Stimulated activated CD8-positive, alpha-beta memory T cell treated with anti-CD3 and anti-CD28 coated beads, Interleukin-7, amount 100 ng/mL, for 1 hour (primary cell): ENCODE measurements at places on chromosomes 12 and 14.

- no peak for DNase-seq
Observed at GRCh38 chr14:68297876-68298468, 478.4 kb downstream of the RAD51B start.

GRCh38 chr14:63470962-63471793, 72.0 kb downstream of the PPP2R5E start:
- no peak for DNase-seq

- no peak for DNase-seq
Observed at GRCh38 chr12:50326590-50327284, 43.4 kb upstream of the LIMA1 start.

DNA sequence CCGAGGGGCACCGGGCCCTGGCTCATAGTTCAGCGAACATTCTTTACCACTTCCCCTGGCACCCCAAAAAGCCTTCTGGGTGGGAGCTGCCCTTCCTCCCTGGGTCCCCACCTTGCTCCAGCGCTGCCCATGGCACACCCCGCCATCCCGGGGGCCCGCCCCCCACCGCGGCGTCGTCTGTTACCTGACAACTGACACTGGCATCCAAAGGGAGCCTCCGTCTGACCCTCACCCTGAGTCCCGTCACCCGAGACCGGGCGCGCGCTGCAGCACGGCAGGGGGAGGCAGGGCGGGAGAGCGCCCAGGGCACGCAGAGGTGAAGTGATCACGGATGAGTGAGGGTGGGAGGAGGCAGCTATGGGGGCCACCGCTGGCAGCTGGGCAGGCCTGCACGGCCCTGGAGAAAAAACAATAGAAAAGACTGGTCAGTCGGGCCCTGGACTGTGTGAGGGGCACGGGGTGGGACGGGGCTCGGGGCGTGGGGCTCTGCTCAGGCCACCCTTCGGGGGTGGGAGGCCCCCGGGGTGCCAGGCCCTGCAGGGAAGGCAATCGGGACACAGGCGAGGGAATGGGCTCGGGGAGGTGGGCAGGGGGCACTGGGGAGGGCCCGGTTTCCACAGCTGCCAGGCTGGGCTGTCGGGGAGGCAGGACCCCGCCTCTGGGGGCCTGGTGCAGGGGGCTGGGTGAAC, 40.7 kb downstream of the BCL11B start:
- no peak for DNase-seq

DNA sequence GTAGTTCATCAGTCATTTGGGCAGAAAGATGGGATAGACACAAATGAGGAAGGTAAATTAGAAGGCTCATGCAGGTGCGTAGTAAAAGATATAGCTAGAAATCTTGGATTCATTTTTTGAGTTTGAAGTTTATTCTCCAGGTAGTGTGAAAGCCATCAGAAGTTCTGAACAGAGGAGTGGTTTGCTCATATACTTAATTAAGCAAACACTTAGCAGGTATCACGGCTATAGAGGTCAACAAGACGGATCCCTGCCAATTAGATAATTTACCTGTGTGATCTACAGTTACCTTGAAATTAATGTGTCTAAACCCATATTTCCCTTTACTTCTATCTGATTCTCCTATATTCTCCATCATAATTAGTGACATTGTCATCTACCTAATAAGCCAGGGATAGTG, 29.7 kb downstream of the PALS1 start:
- no peak for DNase-seq

DNA sequence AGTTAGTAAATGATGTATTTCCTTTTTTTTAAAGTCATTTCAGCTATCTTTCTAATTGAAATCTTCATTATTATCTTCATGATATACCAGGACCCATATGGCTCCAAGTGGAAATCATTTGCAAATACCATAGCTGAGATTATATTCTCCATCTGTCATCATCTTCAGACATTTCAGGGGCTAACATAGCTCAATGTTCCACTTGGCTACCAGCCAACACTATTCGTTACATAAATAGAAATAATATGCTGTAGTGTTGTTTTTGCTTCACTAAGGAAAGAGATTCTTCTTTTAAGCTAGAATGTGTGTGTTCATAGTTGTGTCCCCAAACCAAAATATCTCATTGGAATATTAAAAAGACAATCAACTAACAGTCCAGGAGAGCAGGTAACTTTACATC, 225.1 kb downstream of the DIO2 start:
- no peak for DNase-seq

DNA sequence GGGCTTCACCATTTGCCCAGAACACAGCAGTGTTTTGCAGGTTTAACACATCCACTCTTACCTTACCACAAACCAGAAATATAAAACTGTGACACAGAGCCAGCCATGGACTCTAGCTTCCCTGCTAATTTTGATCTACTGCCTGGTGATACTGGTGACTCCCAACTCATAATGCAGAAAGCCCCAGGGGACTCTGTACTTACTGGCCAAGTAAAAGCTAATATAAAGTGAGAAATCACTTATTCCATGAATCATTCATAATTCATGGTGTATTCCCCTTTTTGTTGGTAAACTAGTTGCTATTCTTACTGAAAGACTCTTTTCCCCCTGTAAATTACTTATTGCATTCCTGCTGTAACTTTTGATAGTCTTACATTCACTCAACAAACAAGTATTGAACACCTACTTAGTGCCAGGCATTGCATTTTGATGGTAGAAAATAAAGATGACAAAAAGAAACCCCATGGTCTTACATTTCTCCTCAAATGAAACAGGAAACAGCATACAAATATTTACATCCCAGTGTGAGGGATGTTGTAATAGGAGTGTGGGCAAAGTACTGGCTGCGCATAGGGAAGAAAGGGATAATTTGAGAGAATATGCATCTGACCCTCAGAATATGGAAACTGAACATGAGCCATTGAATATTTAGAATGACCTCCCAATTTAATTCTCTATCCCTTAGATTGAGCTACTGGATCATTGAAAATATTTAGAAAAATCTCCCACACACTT, 279.6 kb downstream of the PDZRN4 start:
- DNase-seq = no peak

GRCh38 chr12:123421314-123421713, 15.2 kb downstream of the RILPL2 start:
- no peak for DNase-seq
